ENCODE measurements at places on chromosomes 3 and 15.

GRCh38 chr3:120224237-120224636 lies 60.8 kb downstream of the GPR156 start:
- no peak for DNase-seq

DNA sequence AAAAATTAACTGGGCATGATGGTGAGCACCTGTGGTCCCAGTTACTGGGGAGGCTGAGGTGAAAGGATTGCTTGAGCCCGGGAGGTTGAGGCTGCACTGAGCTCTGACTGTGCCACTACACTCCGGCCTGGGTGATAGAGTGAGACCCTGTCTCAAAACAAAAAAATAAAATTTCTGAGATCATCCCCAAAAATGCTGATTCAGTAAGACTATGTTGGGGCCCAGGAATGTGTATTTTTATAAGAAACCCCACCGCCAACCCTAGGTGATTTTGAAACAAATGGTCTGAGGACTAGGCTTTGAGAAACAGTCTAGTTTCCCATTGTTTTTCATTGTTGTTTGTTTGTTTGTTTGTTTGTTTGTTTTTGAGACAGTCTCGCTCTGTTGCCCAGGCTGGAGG lies 4.1 kb downstream of the SLC27A2 start:
- no peak for DNase-seq

- DNase-seq = no peak
Observed at GRCh38 chr3:7346364-7346763, 485.4 kb downstream of the GRM7 start.

DNA sequence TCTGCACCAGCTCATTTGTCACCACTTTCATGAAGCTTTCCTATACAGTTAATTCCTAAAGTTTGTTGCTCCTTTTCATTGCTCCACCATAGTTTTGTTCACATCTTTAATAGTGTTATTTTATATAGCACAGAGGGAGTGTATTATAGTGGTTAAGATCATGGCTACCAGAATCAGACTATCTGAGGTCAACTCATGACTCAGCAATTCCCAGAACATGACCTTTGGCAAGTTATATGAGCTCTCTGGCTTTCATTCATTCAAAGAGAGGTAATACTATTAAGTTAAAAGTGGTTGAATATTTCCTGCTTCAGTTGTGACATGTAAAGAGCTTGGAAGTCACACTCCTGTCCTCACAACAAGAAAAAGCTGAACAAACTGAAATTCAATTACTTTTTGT lies 1073.5 kb downstream of the NAALADL2 start:
- peak; percentile 74 for DNase-seq

- DNase-seq = no peak
Observed at GRCh38 chr3:126431103-126431534, 36.4 kb downstream of the CFAP100 start.

- no peak for DNase-seq
Observed at GRCh38 chr3:165191491-165191890, 4.7 kb downstream of the SLITRK3 start.

DNA sequence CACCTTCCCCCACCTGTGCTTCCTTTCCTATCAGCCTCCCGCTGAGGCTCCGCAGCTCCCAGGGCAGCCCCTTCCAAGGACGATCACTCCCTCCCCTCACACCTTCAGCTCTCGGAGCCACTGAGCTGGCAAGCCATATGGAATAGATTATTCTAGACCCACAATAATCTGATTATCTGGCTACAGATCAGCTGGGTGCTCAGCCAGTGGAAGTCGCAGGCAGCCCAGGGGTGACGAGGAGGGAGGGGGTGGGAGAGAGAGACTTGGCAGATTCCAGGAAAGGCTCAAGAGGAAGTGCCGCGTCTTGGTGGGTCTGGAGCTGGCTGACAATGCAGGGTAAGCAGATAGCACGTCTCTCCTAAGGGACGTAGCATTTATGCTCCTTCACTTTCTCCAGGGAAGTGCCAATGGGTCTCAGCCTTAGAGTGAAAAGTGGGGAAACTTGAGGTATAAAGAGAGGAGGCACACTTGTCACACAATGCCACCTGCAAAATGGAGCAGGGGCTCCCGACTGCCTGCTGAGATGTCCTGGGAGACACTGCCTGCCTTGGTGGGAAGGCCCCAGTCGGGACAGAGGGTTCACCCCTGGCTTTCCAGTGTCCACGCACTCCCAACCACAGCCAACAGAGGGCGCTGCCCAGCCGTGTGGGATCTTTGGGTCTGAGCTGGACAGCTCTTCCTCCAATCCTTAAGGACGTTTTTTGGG lies 9.4 kb upstream of the MESP1 start:
- DNase-seq = peak; percentile 76

DNA sequence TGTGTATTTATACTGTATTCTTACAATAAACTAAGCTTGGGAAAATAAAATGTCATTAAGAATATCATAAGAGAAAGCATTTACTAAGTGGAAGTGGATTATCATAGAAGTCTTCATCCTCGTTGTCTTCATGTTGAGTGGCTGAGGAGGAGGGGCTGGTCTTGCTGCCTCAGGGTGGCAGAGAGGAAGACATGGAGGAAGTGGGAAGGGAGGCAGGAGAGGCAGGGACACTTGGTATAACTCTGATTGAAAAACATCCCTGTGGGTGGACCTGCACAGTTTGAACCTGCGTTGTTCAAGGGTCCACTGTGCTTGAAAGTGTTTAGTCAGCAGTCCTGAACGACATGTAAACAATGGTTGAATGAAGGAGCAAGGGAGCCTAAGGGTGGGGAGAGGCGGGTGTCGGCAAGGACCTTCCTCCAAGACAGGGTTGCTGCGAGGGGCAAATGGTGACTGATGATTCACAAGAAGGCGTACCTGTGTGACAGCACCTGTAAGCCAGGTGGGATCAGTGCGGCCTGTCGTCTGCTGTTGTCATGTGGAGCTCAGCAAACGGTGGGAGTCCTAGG lies 103.8 kb upstream of the KLF13 start:
- no peak for DNase-seq

GRCh38 chr15:100308213-100308600 lies 33.6 kb downstream of the ADAMTS17 start:
- no peak for DNase-seq

DNA sequence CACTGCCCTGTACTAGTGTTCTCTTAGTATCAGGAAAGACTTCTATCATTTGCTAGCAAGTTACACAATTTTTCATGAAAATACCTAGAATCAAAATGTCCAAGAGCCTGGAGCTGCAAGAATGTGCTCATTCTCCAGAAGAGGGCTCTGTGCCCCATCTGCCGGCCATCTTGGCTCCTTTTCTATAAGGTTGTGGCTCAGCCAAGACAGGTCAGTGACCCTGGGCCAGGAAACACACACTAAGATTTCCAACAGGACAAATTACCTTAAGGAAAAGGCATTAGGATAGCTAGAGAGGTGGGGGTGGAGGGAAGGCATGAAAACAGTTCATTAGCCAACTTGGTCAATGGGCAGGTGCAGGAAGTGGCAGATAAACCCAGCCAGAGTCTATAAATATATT lies 20.7 kb downstream of the TIMP4 start:
- DNase-seq = peak; percentile 46

DNA sequence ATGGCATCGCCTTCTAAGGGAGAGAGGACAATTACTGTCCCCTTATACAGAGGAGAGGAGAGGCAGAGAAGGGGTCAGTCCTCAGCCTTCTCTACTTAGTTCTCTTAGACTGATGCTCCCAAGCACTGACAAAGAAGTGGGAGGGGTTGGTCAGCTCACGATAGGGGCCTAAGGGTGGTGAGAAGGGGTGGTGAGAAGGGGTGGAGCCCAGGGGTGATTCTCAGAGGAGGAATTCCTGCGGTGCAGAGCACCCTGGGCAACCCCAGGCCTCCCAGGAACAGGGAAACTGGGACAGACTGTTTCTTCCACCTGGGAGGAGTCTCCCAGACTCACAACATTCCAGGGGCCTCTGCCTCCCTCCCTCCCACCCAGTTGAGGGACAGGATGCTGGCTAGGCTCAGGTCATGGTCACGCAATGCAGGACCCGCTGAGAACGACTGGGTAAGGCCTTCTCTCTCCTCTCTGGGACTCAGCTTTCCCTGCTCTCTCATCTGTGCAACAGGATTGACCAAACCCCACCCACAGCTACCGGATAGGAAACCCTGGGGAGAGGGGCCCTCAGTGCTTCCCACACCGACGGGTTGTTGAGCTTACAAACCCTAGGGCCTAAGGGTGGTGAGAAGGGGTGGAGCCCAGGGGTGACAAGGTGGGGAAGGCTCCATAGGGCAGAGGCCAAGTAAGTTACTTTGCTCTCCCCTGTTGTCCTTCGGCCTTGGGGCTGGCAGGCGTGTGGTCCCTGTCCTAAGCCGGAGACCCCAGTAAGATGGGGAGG lies 1.5 kb downstream of the TPRA1 start:
- peak; percentile 58 for DNase-seq

- peak; percentile 37 for DNase-seq
Observed at GRCh38 chr3:4772171-4772804, 206.9 kb upstream of the BHLHE40 start.

- no peak for DNase-seq
Observed at GRCh38 chr3:69876073-69876472, 123.5 kb upstream of the SAMMSON start.

DNA sequence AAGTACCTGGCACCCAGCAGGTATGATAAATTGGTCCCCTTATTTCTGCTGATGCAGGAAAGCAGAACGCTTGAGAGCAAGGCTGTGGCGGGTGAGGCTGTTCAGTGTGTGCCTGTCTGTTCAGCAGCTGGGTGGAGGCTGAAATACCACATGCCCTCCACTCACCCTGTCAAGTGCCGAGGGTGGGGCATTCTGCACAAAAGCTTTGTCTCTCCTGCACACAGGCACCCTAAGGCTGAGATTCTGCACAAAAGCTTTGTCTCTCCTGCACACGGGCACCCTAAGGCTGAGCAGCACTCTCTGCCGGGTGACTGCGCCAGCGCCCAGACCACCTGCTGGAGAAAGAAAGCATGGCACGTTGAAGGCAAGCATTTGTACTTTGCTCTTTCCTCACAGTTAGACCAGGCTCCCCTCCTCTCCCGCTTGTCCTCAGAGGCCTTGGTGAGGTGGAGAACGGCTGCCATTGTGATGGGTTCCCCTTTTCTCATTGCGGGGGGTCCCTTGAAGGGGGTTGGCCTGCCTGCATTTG lies 97.5 kb downstream of the BDH1 start:
- DNase-seq = no peak

- no peak for DNase-seq
Observed at GRCh38 chr15:58882243-58882642, 51.2 kb downstream of the SLTM start.

DNA sequence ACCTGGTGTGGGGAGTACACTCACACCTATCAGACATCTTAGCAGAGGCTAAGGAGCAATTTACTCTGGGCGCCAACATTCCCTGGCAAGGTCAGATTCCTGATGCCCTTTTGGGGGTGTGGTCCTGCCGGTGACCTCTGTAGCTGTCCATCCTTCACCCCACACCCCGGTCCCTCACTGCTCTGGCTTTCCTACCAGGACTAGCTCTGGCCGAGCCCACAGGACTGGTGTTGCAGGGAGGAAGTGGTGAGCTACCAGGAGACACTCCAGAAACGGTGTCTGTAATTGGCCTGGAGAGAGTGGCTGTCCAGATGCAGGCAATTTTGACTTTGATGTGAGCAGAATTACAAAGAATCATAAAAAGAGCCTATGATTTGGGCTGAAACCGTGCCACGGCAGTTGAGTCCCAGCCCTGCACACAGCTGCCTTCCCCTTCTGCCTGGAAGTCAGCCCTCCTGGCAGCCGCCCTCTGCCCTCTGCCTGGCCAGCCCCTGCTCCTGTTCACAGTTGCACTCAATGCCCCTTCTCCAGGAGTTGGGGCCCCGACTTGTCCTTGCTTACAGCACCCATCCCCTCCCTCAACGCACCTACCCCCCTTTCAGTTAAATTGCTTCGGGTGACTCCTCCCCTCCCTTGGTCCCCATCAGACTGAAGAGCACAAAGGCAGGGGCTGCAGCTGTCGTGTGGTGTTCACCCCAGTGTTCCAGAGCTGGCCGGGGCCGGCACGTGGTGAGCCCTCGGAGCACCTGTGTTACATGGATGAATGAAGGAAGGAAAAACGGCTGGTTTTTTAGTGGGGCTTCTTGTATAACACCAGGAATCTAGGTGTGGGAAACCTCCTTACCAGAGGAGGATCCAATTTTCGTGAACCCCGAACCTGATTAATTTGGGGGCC lies 80.2 kb upstream of the TPM1 start:
- no peak for DNase-seq

DNA sequence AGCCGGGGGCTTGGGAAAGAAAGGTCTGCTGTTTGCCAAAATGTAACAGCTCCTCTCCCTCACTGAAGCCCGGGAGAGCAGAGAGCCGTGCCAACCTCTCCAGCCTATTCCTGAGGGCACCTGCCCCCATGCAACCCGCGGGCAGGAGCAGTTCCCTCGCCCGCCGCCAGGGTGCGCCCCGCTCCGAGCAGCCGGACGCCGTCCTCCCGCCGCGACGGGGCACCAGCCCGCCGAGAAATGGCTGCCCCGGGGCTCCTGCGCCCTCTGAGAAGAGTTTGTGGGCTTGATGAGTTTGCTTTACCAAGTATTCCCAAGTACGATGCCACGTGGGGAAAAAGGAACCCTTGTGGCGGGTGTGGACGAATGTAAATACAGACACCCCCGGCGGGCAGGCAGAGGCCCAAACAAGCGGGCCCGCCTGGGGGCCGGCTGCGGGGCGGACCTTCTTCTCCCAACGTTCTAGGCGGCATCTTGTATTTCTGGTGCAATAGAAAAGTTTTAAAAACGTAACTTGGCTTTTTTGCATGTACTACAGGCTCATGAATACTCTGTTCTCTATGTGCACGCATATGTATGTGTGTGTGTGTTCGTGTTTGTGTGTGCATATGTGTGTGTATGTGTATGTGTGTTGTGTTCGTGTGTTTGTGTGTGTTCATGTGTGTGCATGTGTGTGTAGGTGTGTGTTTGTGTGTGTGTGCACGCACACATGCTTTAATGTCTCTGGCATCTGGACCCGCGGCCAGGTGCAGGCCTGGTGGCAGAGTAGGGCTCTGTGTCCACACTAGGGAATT lies 162.9 kb downstream of the CHSY1 start:
- peak; percentile 45 for DNase-seq

GRCh38 chr15:67550522-67550921 lies 8.0 kb downstream of the MAP2K5 start:
- peak; percentile 37 for DNase-seq

GRCh38 chr15:86611417-86612040 lies 531.9 kb downstream of the AGBL1 start:
- DNase-seq = peak; percentile 84

DNA sequence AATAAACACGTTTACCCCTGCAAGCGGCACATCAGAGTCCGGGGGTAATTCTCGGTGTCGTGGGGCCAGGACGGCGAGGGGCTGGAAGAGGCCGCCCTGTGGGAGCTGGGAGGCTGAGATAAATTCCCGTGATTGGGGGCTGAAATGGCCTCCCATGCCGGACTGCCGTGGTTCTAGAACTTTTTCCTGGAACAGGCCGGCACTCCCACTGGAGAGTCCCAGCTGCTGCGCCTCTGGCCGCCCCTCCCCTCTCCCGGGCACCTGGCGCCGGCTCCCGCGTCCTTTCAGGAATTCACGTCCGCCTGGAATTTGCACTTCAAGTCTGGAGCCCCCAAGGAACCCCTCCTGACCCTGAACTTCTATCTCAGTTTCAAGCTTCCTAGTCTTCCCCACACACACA lies 10.8 kb upstream of the LRRC2 start:
- no peak for DNase-seq

GRCh38 chr15:88465633-88466224 lies 1.5 kb downstream of the MRPL46 start:
- DNase-seq = peak; percentile 65

GRCh38 chr3:80643421-80643820 lies 875.6 kb upstream of the ROBO1 start:
- DNase-seq = no peak

GRCh38 chr15:94004697-94005096 lies 226.7 kb upstream of the MCTP2 start:
- DNase-seq = no peak

Data from M059J (cell line).